ENCODE measurements at places on chromosomes 2 and 18.

DNA sequence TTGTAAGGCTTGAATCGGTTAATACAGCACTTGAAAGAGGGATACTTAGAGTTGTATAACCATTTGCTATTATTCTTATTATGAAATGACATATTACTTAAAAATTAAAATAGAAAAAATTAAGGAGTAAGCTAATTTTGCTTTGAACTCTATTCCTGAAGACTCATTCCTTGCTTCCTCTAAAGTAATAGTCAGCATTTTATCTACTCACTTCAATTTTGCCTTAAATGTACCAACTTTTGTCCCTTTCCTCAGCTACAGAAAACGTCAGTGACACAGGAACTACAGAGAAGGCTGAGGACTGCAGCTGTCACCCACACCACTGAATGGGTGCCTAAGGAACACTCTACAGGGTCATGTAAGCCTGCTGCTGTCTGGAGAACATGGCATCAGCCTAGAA is 80.7 kb upstream of the OSR1 start:
- no peak for DNase-seq

DNA sequence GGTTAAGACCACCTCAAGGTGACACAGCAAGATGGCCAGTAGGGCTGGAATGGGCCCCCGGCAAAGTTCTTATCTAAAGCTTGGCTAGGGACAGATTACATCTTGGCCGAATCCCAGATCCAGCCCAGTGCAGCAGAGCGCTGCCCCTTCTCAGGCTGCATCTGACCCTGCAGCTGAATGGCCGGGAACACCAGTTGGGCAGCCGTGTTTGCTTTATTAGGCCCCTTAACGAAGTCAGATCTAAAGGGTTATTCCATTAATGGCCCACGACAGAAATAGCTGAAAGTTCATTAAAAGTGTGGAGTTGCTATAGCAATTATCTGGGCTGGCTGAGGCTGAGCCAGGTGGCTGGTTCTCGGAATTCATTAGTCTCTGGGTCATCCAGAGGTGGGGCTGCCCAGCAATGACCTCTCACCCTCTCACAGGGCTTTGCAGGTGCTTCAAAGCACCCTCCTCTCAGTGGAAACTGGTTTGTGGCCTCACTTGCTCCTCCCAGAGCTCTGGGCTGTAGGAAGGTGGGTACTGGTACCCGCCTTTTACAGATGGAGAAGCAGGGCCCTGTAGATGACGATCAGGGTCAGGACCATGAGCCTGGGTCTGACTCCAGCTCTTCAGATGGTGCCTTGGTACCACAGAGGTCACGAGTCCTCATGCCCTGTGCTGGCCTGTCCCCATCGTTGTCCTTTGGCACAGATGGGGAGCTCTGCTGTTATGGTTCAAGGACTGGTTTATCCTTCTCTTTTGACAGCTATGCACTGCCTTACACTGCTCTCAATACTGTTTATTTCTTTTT is 68.8 kb downstream of the EMX1 start:
- no peak for DNase-seq

DNA sequence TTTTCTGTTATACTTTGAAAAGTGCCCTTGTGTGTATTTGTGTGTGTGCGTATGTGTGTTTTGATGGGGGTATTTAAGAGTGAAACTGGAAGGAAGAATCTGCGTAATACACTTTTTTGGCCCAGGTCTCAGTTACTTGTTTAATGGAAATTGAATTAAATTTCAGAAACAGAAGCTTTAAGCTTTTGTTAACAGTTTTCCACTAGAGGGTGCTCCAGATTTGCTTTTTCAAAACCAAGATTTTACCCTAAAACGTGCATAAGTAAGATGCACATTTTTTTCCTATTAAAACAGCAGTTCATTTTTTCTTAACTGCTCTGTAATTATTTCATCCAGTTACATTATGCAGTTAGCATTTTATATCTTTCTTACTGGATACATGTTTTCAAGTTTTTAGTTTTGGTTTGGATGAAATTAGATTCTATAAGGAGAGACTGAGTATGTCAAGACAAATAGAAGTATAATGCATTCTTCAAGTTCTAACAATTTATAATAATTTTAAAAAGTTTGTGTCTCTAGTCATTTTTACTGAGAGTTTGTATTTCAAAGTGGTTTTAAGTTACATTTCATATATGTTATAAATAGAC is 97.2 kb downstream of the PIK3C3 start:
- no peak for DNase-seq

DNA sequence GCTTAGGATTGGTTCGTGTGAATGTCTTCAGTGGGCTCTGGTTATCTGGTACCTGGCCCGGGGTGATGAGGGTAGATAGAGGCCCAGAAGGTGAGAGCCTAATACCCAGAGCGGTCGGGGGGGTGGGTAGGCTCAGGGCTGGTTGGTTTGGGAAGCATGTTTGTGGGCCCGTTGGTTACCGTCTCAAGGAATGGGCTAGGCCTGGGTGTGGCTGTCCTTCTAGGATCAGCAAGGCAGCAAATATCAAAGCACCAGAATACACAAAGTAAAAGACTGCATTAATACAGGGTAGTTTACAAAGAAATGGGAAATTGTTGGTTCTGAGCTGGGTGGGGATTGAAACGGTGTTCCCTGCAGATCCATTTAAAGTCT is 6.0 kb upstream of the IL1R2 start:
- DNase-seq, result no peak

DNA sequence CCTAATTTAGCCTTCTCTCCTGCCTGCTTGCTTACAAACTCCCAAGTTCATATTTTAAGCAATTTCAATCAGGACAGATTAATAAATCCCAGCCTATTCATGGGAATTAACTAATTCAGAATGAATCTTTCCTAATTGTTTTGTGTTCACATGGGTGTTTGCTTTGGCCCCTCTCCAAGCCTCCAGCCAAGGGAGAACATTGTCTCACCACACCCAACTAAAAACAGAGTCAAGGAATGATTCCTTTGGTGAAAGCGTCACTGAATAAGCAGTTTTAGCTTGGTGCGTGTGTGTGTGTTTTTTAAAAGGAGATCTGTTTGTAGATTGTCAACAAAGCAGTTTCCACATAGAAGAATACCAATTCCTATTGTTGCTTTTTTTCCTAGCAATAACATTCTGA is 43.0 kb upstream of the DSG1 start:
- DNase-seq, result no peak

DNA sequence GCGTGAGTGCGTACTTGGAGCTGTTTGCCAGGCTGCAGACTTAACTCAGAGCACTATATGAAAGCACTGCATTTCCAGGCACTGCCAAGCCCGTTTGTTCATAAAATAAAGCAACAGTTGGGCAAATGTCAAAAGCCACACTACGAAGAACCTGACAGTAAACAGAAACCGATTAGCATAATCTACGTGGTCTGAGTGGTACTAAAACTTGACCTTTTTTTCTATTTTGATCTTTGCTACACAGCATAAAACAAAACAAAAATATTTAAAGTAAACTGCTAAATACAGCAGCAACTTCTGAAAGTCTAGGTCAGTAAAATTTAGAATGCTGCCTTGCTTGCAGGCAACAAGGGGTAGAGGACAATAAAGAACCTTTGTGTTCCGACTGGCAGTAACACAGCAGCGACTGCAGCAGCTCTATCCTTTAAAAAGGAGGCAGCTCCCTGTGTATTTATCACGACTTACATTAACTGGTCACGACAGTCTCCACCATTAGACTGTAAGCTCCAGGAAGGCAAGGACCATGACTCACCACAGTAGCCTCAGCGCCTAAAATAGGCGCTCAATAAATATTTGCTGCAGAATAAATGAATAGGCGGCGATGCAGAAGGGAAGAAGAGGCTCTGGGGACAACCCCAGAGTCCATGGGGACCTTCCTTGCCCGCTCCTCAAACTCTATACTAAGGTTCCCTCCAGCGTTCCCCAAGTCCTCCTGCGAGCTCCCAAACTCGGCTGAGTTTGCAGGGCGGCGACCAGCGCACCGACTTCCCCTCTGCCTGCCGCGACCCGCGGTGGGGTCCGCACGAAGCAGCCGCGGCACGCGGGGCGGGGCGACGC is 902 bp downstream of the SS18 start:
- DNase-seq, result no peak

DNA sequence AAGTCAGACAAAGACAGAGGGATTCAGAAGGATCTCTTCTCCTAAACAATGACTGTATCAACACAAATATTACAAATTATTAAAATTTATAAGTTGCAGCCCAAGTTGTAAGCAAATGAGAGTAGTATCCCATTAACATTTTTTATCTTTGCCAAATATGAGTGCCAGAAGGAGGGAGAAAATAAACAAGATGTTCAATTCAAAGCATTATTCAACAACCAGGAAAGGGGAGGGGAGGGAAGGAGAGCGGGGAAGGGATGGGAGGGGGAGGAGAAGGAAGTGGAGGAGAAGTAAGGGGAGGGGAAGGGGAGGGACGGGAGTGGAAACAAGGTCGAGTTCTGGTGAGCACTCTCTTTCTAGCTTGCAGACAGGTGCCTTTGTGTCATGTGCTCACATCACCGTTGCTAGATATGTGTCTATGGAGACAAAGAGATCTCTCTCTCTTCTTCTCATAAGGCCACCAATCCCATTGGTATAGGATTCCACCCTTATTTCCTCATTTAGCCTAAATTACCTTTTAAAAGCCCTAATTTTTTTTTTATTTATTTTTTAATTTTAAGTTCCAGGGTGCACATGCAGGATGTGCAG is 679.6 kb upstream of the CHAC2 start:
- DNase-seq, result no peak

- no peak for DNase-seq
Observed at GRCh38 chr18:74804677-74805076, 207.0 kb downstream of the ZNF407 start.
